ENCODE measurements at places on chromosomes 3 and 15.

DNA sequence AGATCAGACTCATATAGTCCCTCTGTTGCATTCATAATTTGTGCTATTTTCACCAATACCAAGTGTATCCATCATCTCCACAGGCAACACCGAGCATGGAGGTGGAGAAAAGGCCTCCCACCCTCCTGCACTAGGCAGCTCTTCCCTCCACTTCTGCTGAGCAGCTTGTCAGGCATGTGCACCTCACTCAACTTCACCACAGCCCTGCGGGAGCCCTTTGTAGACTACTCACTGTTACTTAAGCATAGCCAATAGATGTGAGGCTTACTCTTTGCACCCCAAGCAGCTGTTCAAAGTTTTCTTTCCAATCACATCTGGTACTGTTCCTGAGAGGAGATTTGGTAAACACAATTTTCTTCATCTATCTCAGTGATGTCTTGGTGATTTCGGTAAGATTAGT, 16.9 kb upstream of the GUCA1C start:
- no peak for DNase-seq

- DNase-seq = peak; percentile 81
Measured at GRCh38 chr3:58008141-58009025, at the start of gene FLNB. Gene FLNB, plus strand, starts transcription at chr3:58008422. Its CDS starts 143 bp downstream, at chr3:58008565.

GRCh38 chr3:151218136-151218535, 15.1 kb upstream of the GPR171 start:
- DNase-seq = no peak

DNA sequence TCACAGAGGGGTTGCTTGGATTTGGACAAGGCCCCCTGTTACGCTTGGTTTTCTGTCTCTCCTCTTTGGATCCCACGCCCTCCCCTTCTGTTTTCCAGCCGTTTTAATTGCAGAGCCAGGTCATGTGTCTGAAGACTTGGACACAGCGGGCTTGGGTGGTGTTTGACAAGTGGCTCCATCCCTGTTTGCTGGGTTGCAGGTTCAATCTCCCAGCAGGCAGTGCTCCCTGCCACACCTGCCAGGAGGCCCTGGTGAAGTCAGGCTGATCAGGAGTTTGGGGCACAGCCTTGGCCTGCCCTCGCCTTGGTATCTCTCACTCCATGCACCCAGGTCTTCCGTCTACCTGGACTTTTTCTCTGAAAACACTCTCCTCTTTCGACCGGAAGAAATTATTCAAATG, 59.0 kb downstream of the PLXNA1 start:
- no peak for DNase-seq

GRCh38 chr15:68387381-68388143, 44.4 kb downstream of the ITGA11 start:
- no peak for DNase-seq

DNA sequence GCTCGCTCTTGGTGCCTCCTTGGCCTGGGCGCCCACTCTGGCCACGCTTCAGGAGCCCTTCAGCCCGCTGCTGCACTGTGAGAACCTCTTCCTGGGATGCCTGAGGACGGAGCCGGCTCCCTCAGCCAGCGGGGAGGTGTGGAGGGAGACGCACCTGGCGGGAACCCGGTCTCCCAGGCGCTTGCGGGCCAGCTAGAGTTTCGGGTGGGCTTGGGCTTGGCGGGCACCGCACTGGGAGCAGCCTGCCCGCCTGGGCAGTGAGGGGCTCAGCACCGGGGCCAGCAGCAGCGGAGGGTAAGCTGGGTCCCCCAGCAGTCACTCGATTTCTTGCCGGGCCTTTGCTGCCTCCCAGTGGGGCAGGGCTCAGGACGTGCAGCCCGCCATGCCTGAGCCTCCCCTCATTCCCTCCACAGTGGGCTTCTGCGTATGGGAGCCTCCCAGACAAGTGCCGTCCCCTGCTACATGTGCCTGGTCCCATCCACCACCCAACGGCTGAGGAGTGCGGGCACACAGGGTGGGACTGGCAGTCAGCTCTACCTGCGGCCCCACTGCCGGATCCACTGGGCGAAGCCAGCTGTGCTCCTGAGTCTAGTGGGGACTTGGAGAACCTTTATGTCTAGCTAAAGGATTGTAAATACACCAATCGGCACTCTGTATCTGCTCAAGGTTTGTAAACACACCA, 708.7 kb downstream of the VGLL3 start:
- no peak for DNase-seq

- no peak for DNase-seq
Measured at GRCh38 chr3:191236646-191237045, 37.6 kb downstream of the OSTN start.

DNA sequence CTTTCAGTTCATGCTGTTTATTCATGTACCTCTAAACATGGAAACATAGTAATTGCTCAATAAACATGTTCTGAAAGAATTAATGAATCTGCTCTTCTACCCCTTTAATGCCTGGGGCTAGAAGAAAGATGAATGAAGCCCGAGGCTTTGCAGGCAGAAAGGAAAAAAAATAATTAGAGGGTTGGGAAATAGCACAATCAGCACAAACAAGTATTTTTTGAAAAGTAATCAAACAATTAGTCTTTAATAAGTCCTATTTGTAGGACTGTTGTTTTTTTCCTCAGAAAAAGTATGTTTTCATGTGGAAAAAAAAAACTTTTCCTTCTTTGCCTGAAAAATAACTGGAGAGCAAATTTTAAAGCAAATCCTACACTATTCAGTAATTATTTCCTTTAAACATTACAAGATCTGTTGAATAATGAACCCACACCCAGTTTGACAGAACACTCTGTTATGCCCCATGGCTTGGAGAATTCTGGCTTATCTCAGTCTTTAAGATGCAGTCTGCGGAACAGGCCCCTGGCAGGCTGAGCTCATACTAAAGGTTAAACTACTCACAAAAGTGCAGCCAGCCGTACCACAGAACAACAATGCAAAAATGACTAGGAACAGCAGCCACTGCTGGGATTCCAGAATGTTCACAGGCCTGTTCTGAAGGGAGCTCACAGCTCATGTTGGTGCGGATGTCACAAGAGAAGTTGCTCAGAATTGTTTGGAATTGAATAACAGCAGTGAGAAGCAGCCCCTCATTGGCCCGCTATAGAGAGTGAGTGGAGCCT, 79.2 kb downstream of the ABI3BP start:
- DNase-seq = no peak

GRCh38 chr3:38111696-38112377, 25.1 kb downstream of the ACAA1 start:
- DNase-seq = no peak

DNA sequence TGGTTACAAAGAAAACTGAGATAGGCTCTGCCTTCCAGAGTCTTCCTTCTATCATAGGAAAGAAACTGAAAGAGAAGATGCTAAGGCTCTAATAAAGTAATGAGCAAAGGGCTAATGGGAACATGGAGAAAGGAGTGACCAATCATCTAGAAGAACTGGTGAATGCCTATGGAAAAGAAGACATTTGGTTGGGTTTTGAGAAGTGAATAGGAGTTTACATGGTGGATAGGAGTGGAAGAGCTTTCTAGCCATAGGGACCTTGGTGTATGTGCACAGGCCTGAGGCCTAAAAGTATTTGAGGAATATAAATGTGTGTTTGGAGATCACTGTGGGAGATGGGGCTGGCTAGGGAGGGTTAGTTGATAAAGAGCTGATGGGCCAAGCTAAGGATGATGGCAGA, 6.8 kb downstream of the LPP start:
- no peak for DNase-seq

- no peak for DNase-seq
Measured at GRCh38 chr3:5056111-5056391, 66.0 kb upstream of the ARL8B start.

DNA sequence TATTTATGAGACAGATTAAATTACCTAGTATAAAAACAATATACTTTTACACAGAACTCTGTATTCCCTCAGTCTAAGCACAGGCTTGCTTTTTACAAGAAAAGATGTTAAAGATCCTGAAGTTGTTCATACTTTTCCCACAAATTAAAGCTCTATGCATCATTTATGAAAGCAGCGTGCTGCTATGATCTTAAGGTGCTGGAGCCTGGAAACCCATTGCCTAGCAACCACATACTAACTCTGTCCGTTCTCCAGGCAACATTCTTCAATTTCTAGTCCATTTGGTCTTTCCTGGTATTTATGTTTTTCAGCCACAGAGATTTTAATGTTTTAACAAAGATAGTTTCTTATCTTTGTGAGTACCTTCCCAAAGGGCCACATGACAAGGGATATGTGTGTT, 312.0 kb downstream of the DOCK3 start:
- no peak for DNase-seq

- DNase-seq = no peak
Measured at GRCh38 chr15:65365229-65365628, 12.6 kb downstream of the IGDCC3 start.

GRCh38 chr3:194168994-194169393, 33.0 kb downstream of the HES1 start:
- no peak for DNase-seq

DNA sequence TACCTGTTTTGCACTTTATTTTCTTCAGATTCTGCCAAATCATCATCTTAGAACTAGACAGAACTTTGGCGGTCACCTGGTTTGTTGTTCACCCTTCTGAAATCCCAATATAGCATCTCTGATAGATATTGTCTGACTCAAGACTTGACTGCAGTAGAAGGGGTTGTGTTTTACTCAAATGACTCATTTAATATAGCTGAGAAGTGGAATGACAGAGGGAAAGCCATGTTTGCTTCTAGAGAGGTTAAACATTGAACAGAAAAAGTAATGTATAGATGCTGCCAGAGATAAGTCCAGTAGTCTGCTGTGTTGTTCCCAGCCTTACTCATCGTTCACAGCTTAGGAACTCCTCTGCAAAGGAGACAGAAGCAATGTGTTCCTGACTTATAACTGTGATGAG, 402.0 kb downstream of the AGBL1 start:
- no peak for DNase-seq

DNA sequence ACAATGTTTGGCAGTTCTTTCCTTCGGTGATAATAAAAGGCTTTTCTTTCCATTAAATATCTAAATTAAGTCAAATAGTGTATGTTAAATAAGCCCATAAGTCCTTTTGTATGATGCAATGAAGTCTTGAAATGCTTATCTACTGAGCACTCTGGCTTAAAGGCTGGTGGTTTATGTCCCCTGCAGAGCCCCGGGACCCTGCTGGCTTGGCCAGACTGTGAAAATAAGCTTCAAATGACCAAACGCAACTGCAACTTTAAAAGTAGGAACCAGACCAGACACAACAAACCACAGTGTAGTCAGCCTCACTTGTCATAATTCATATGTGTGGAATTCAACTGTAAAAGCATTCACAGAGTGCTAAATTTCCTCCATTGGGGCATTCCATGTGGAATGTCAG, 72.5 kb downstream of the FOXP1 start:
- no peak for DNase-seq

DNA sequence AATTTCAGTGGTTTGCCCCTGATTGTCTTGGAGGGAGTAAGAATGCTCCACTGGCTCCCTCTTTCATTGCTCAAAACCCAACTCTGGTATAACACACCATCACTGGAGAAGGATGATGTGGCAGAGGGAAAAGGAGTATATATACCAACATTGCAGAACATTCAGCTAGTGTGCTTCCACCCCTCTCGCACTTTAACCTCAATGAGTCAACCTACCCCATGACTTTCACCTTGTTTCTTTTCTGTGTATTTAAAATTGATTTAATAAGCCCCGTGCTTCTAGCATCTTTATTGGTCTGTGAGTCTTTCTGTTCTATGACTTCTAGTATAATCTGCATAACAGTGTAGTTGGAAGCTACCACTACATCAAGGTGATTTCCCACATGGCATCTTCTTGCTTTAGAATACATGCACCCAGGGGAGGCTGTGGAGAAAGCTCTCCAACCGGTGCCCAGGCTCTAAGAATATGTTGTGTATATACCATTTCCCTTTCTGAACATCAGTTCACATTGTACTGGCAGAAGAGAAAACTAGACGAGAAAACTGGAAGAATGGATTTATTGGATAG, 595.1 kb upstream of the TGFBR2 start:
- no peak for DNase-seq

DNA sequence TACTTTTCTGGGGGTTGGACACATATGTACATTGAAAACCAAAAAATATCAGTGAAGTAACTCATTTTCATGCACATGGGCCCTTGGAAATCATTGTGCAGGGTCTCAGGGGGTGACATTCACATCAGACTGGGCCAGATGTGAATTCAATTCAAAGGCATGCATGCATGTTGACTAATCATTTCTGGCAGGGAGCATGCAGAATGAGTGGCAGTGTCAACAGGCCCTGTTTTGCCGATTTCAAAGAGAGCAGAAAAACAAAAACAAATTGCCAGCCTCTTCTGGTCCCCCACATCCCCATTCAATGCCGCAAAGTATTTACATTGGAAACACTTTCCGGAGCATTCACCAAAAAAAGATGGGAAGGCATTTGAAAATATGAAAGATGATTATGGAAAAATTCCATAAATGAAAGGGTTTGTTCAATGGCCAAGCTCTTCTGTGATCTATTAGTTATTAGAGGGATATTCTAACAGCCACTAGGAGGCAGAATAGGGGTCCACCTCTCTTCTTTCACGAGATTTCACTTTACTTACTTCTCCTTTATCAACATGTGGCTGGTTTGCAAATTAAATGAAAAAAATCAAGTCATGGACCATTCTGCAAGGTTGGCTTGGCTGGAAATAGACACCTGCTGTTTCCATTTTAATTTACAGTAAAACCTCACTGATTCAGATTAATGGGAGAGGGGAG, 119.9 kb upstream of the FEZF2 start:
- DNase-seq = no peak

- no peak for DNase-seq
Measured at GRCh38 chr15:97566961-97567360, 393.5 kb upstream of the ARRDC4 start.

DNA sequence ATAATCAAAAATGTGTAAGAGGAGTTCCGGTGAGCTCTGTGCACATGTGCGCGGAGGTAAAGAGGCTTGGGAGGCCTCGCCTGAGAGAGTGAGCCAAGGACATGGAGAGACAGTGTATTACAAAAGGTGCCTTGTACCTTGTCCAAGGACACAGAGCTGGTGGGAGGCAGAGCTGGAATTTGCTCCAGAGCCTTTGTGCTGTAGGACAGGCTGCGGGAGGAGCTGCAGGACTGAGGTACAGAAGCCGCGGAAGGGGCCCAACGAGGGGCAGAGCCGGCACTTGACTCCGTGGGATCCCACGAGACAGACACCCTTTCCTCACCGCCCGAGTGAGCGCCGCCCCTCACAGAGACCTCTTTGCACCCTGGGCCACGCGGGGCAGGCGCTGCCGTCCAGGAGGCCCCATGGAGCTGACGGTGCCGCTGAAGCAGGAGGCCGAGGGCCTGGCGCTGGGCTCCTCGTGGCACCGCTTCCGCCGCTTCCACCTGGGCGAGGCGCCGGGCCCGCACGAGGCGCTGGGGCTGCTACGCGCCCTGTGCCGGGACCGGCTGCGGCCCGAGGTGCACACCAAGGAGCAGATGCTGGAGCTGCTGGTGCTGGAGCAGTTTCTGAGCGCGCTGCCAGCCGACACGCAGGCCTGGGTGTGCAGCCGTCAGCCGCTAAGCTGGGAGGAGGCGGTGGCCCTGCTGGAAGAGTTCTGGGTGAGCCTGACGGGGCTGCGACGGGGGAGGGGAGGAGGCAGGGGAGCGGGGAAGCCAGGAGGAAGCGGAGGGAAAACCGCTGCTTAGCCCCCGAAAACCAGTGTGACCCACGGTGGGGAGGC, 68.7 kb downstream of the SLTM start:
- no peak for DNase-seq
